Osteocyte (in vitro differentiated cells): ENCODE measurements at places on chromosomes 6 and 20. TPM values are rescaled to one million over a fixed set of nuclear protein-coding genes. Genes with fewer than 3 reads are reported as not detected.

- DNase-seq: no peak
These were observed 352.5 kb downstream of the CDH26 start for GRCh38 chr20:60310560-60311349.

GRCh38 chr20:32456869-32457478 is 98.8 kb downstream of the ASXL1 start:
- DNase-seq: peak; percentile 89

DNA sequence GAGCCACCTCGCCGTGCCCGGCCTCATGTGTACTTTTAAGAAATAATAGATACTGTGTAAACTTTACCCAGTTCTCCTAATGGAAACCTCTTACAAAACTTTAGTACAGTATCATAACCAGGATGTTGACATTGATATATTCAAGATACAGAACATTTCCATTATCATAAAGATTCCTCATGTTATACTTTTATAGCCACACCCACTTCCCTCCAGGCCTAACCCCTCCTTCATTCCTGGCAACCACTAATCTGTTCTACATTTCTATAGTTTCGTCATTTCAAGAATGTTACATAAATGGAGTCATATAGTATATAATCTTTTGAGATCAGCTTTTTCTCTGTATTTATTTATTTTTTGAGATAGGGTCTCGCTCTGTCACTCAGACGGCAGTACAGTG is 52.6 kb upstream of the SALL4 start:
- no peak for DNase-seq

- DNase-seq: no peak
These were observed 2.0 kb downstream of the SOX4 start for GRCh38 chr6:21595285-21596144.

DNA sequence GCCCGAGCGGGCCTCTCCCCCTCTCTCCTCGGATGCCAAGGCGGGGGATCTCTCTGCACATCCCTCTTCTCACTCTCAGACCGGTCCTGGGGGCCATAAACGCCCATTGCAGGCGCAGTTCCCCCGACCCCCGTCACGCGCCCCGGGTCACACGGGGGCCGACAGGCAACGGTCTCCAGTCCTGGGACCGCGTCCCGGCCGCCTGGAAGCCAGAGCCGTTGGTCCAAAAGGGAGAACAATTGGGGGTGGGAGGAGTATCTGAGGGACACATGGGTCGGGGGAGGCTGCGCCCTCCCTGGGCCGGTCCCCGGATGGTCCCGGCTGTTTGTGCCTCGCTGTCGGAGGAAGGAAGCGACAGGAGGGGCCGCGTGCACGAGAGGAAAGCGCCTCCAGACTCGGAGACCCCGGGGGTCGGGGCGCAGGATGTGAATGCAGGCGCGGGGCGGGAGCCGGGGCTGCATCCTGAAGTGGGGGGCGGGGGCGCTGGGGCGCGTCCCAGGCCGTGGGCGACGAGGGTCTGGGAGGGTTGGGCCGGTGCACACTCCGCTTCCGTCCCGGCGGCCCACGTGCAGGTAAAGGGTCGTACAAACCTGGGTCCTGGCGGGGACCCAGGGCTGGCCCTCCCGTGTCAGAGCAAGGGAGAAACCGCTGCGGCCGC is 903 bp downstream of the SLC4A11 start:
- DNase-seq: no peak

DNA sequence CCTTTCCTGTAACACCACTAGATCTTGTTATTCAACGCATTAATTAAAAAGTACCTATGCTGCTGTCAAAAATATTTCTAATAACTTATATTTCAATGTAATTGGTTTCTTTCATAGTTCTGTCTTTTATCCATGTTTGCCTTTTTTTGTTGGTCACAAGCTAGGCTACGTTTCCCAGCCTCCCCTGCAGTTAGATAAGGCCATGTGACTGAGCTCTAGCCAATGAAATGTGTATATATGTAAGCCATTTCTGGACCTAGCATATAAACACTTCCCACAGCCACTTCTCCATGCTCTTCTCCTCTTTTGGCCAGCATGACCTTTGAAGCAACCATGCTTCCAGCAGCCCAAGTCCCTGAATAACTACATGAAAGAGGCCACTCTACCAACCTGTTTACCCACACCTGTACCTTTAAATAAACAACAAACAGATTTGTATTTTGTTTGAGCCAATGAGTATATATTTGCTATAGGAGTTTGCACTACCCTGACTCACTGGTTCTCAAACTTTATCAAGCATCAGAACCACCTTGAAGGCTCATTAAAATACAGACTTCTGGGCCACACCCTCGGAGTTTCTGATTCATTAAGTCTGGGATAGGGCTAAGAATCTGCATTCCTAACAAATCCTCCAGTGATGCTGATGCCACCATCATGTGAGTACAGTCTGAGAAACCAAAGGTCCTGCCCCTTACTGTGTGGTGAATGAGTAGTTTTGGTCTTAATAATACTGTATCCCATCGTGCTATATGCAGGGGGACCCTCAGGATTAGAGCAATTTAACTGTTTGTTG is 45.6 kb upstream of the BEND6 start:
- DNase-seq: no peak

GRCh38 chr6:16244869-16245451 is 6.6 kb downstream of the GMPR start:
- DNase-seq: no peak

GRCh38 chr6:121858986-121859385 is 423.5 kb downstream of the GJA1 start:
- no peak for DNase-seq

DNA sequence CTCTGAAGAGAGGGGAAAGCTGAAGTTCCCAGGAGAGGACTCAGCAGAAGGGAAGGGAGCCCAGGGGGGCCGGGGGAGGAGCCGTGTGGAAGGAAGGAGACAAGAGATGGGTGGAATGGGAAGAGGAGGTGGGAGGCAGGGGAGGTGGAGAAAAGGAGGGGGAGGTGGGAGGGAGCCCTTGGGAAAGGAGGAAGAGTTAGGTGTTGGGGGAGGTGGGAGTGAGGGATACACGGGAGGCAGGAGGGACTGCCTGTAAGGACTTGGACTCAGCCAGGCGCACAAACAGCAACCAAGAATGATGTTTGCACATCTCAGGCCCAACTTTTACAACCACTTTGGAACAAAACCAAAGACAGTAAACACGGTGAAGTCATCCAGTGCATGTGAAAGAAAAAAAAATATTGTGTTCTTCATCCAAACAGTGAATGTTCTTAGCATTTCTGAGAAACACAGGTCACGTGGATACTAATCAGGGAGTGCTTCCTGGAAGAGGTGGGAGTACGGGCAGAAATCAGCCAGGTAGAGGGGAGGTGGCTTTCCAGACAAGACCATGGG is 17.4 kb upstream of the LSM14B start:
- DNase-seq: no peak

- DNase-seq: no peak
These were observed 6.6 kb downstream of the BFSP1 start for GRCh38 chr20:17524560-17524959.

- no peak for DNase-seq
These were observed 29.0 kb upstream of the MPC1 start for GRCh38 chr6:166411721-166412151.

GRCh38 chr6:40918040-40918651 is 120.9 kb downstream of the UNC5CL start:
- no peak for DNase-seq

DNA sequence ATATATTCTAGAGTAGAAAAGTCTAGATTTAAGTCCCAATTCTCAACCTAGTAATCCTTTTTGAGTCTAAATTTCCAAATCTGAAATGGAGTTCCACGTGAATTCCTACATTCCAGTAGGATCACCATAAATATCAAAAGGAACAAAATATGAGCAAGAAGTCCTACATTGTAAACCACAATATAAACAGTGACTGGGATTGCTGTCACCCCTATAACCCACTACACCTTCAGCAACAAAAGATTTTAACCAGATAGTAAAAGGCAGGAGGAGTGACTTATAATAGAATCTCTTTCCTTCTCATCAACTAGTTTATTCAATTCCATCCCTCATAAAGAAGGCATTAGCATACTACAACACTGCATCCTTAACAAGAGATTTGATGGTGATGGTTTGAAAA is 210.6 kb downstream of the KIF16B start:
- DNase-seq: no peak

- DNase-seq: no peak
These were observed 9.0 kb upstream of the SLC2A12 start for GRCh38 chr6:134061440-134061839.

GRCh38 chr20:23598481-23598880 is 7.2 kb downstream of the CST9 start:
- DNase-seq: no peak

DNA sequence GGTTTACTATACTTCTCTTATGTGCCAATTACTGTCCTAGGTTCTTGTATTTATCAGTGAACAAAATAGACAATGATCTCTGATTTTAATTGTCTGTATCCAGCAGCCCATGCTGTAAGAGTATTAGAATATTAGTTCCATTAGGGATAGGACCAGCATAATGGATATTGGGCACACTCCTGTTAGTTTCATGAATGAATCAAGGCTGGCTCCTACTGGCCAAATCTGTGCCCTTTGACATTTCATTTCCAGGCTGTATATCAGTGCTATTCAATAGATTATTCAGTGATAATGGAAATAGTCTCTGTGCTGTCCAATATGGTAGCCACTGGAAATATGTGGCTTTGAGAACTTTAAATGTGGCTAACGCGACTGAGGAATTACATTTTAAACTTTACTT is 1007.9 kb upstream of the FLRT3 start:
- DNase-seq: no peak

DNA sequence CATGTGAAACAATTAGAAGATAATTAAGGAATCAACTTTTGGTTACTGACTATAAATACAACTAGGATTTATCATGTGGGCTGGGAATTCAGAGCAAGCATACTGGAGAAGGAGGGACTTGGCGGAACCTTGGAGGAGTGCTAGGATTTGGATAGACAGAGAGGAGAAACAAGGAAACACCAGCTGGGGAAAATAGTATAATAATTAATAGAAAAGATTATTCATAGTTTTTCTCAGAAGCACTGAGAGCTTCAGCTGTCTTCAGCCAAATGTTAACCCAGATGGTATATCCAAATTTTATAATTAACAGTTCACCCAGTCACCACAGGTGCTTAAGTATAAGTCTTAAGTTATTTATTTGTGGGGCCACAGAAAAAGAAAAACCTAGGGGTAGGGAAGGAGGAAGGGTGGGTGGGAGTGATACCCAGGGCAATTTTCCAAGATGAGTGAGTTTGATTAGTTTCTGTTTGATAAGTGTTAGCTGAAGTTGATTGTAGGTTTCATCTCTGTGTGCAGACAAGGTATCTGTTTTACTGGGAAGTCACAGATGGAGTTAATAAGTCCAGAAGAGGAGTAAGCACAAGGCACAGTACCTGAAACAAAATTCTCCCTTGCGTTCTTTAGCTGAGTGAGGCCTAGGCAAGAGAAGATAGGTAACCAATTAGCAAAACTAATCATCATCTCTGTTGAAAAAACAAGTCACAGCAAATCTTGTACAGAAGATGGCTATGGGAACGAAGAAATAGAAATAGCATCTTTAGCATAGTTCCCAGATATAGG is 175.5 kb downstream of the TFAP2B start:
- DNase-seq: no peak

GRCh38 chr20:61562897-61563504 is 310.9 kb downstream of the CDH4 start:
- DNase-seq: no peak

GRCh38 chr6:56093776-56094175 is 153.6 kb downstream of the COL21A1 start:
- no peak for DNase-seq

DNA sequence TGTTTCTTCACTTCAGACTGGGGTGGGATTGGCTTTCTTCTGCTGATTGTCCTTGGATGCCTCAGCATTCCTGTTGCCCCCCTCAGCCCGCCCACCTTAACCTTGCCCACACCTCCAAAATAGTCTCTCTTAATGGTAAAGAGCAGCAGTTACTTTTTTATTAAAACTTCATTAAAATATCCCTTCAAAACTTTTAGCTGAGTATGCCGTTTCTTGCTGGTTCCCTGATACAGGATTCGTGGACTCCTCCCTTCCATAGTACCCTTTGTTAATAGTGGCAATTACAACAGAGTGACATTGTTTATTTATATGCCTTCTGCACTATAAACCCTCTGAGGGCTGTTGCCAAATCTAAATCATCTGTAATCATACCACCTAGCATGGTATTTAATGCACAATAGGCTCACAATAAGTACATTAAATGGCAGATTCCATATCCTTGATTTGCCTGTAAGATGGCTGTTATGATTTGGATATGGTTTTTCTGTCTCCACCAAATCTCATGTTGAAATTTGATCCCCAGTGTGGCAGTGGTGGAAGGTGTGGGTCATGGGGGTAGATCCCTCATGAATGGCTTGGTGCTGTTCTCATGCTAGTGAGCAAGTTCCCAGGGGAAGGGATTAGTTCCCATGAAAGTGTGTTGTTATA is 3.5 kb upstream of the MOCS1 start:
- DNase-seq: no peak

GRCh38 chr6:16274885-16275589 is 36.6 kb downstream of the GMPR start:
- DNase-seq: no peak

GRCh38 chr6:113694278-113695077 is 162.7 kb upstream of the MARCKS start:
- DNase-seq: no peak

DNA sequence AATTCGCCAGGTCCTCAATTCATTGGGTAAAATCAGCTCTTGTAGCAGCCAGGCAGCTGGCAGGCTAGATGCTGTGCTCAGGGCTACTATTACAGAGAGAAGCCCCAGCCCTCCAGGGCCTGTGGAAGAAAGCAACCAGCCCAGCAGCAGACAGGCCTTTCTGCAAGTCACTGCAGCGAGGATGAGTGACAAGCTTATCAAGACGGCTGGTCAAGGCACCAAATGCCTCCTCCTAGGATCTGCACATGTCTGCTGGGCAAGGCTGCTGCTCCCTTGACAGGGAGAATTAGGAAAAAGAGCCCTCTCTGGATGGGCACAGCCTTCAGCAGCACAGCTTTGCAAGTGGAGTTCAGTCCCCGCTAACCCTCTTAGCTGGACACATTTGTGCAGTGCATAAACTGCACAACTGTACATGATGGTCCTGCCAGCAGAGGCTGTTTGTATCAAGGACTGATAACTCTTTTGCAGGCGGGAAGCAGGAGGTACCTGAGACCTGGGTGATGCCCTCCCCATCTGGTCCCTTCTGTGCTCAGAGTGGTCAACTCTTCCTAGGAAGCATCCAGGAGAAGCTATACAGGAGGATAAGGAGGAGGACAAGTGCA is 89.9 kb downstream of the CDC5L start:
- no peak for DNase-seq

IDH3B gene
- total RNA-seq: 78.1 and 86.6 TPM in 2 replicates

ITPR3 gene
- total RNA-seq: 21.6 and 22.8 TPM in 2 replicates

TUBB1 gene
- not detected in 2 replicates for total RNA-seq

EPPIN gene
- not detected in 2 replicates for total RNA-seq

MAS1 gene
- not detected in 2 replicates for total RNA-seq

MYLK4 gene
- 0.78 and 1.0 TPM in 2 replicates for total RNA-seq

TRIM40 gene
- not detected in 2 replicates for total RNA-seq

HUS1B gene
- total RNA-seq: 1.3 and 1.8 TPM in 2 replicates

GPX5 gene
- not detected in 2 replicates for total RNA-seq

LATS1 gene
- total RNA-seq: 33.8 and 33.9 TPM in 2 replicates

RIPPLY2 gene
- not detected in 2 replicates for total RNA-seq

VSX1 gene
- total RNA-seq: not detected in 2 replicates

TRAPPC3L gene
- not detected in 2 replicates for total RNA-seq

ALDH8A1 gene
- total RNA-seq: 0.30 and 0.42 TPM in 2 replicates

OVOL2 gene
- total RNA-seq: not detected in 2 replicates

SUMO4 gene
- 1.5 and 2.9 TPM in 2 replicates for total RNA-seq
